ENCODE measurements at places on chromosomes 4 and X.

DNA sequence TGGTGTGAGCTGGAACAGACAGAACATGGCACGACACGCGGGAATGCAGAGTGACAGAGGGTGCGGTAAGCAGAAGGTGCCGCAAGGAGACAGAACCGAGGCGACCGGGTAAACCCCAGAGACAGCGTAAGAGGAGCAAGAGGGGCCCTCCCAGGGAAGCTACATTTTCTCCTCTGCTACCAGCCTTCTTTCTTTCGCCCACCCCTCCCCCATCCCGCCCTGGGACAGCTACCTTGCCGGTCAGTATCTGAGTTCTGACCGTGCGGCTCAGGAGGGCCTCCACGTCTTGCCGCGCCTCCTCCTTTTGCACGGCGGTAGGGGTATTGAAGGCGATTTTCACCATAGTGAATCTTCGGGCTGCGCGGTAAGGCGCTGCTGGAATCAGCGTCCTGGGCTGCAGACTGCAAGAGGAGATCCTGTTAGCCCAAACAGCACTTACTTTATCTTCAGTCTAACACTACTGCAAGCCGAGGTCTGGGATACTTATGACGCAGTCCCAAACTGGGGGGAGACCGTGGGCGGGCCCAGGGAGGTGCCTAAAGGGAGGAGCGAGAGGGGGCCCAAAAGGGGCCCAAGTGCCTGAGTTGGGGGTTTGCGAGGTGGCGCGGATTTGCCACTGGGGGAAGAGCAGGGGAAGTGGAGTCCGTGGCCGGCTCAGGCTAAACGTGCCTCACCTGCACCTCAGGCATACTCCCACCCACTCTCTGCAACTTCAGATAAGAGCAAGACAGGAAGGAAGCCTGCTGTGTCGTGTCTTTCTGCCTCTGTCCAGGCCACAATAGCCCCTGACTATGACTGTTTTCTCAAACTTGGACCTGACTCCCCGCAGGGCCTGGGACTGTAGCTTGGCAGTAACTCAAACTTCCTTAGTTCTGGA is at the start of gene ITM2A:
Gene ITM2A (minus strand): TSS at position 462 of the 877 bp plus-strand sequence. CDS start 119 bp downstream, at position 343.
- peak; percentile 1 for DNase-seq

DNA sequence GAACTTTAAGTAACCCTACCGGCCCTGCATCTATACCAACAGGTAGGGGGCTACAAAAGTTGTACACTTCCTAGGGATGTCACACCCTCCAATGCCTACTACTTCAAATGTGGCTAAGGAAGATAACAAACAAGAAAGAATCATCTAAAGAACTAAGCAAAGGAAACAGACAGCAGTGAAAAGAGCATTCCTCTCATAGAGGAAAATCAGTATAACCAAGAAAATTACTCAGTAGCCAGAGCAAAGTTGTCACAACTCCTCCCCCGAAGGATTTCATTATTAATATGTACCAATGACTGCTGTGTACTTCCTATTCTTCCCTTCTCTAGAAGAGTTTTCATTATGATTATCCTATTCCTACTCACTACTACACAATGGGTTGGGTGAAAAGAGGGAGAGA is 12.6 kb downstream of the ANKRD17 start:
- no peak for DNase-seq

- no peak for DNase-seq
These were observed 13.5 kb upstream of the VSIG4 start for GRCh38 chrX:66053414-66053813.

GRCh38 chr4:115470763-115471162 is 357.3 kb upstream of the NDST4 start:
- no peak for DNase-seq

DNA sequence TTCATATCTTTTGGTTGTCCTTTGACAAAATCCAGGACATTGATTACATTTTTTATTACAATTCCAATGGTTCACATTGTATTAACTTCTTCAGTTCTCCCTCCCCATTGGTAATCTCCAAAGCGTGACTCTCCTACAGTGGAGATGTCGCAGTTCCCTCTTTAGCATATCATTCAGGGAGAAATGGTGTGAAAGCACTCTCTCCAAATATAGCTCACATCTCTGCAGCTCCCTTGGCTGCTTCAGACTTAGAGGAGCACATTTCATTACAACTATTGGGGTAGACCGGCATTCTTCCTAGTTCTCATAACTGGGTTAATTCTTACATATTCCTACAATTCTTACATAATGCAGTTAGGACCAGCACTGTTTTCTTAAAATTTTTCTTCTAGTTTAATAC is 25.3 kb downstream of the RNF150 start:
- no peak for DNase-seq

- DNase-seq, result no peak
These were observed 1718.0 kb upstream of the PCDH7 start for GRCh38 chr4:29002151-29002550.

- DNase-seq, result no peak
These were observed 287.0 kb upstream of the RASGEF1B start for GRCh38 chr4:81758574-81759264.

- DNase-seq, result no peak
These were observed 81.0 kb upstream of the STIM2 start for GRCh38 chr4:26779674-26780073.

GRCh38 chr4:82623121-82623683 is 61.4 kb upstream of the TMEM150C start:
- no peak for DNase-seq

GRCh38 chr4:118076958-118077766 is 42.9 kb downstream of the NDST3 start:
- no peak for DNase-seq

GRCh38 chr4:169313732-169314131 is 43.0 kb upstream of the SH3RF1 start:
- DNase-seq, result no peak

DNA sequence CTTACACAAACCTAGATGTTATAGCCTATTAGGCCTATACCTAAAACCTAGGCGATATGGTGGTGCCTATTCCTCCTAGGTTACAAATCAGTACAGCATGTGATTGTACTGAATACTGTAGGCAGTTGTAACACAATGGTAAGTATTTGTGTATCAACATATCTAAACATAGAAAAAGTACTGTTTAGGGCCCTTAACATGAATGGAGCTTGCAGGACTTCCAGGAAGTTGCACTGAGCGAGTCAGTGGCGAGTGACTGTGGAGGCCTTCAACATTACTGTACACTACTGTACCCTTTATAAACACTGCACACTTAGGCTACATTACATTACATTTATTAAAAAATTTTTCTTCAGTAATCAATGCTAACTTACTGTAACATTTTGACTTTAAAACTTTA is 37.8 kb downstream of the WWC2 start:
- no peak for DNase-seq

DNA sequence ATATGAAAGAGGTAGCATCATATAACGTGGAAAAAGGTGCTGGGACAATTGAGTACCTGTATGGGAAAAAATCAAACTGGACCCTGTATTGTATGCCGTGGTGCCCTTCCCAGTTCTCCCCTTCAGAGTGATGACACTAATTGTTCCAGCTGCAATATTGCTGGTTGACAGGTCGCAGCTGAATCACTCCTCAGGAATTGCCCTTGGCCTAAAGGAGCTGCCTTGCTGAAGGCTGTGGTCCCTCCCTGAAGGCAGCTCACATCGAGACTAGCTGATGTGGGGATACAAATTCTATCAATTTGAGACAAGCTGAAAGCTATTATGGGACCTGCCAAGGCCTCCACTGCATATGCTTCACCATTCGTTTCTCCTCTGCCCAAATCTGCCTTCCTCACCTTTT is 39.3 kb upstream of the CXCL8 start:
- no peak for DNase-seq

DNA sequence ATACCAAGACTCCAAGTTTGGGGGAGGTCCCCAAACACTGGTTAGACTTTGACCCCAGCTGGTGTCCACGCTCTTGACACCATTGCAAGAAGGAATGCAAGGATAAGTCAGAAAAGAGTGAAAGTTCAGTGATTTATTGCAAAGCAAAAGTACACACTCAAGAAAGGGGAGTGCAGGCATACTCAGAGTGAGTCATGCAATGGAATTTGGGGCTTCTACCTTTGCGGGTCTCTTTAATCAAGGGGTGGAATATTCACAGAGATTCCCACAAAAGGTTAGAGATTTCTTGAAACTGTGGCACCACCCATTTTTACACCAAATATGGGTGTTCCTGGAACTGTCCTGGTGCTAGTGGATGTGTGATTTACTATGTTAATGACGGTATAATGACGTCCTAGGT is 5.2 kb upstream of the SMIM10L2A start:
- DNase-seq, result no peak

- no peak for DNase-seq
These were observed 14.0 kb upstream of the TAPT1 start for GRCh38 chr4:16240300-16240699.

DNA sequence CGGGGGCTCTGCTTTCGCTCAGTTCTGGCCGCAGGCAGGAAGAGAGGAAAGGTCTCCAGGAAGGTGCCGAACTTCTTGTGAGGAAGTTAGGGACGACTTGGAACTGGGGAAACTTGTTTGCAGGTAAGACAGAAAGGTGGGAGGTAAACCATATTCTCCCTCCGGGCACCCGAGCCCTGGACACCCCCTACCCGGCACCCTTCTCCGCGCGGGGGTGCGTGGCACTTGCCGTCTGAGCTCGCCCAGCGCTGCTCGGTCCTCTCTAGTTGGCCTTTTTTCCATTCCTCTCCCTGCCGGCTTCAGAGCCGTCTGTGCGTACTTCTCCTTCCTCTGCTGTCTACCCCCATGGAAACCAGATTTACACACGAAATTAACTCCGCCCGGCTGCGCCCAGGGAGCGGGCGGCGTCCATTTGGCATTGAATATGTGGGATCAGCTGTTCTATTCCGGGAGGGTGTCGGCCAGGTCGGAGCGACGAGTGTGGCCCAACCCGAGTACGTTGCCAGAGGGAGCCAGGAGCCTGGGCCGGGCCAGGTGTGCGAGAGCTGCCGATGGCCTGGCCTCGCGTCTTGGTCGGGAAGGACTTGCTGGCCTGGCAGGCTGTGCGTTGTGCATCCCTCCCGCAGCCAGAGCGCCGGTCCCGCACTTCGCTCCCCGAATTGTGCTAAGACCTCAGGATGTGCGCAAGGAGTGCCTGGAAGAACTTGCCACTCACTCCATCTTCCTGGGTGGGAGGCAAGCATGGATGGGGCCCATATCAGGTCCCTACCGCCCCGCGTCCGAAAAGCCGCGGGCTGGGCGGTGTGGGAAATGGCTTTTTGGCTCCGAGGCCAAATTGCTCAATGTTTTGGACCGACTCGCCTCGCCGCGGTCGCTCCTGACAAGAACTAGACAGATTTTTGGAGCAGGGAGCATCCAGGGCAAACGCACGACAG is 1.7 kb downstream of the PDGFRA start:
- DNase-seq, result no peak

DNA sequence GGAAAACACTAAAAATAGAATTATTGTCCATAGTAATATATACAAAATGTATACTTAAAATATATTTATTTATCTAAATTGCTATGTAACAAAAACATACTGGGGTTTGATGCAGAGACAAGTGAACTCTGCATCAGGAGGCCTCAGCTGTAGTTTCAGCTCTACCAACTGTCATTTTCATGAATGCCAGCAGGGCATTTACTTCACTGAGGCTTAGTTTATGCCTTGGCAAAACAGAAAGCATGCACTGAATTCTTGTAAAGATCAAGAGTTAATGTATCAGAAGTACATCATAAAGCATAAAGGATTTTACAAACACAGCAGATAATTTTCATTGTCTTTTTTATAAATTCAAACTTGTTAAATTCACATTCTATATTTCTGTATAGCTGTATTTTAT is 577.0 kb downstream of the C4orf33 start:
- no peak for DNase-seq

DNA sequence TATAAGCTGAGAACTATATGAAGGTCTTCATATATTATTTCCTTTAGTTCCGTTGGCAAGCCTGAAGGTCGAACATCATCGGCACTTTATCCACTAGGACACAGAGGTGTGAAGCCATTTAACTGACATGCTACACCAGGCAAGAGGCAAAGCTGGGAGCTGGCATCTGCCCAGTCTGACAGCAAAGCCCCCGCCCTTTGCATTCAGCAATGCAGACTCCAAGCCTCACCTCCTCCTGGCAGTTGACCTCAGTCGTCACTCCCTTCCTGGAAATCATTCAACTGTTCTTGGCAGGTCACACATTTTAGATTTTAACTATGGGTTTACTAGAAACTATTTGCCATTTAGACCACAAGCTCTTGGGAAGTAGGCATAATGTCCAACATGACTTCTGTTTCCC is 135.8 kb upstream of the FRG1 start:
- no peak for DNase-seq

DNA sequence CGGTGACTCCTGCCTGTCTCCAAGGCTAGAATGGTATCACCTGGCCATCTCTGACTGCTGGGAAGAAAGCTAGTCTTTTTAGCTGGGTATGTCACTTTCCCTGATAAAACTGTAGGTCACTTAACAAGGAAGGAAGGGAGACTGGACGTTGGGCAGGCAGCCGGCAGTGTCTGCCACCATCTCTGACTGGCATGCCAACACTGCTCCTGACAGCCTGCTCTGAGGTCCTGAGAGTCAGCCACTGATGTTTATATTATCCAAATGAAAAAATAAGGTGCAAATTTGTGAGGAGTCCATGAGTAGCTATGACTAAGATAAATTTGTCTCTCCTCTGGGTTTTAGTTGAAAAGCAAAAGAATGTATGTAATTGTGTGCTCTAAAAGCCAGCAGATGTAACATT is 77.2 kb downstream of the SNX25 start:
- DNase-seq, result no peak

- DNase-seq, result no peak
These were observed 128.7 kb downstream of the MID1IP1 start for GRCh38 chrX:38929966-38930421.

GRCh38 chrX:49919617-49920016 is 2.8 kb upstream of the CLCN5 start:
- DNase-seq, result no peak

GRCh38 chr4:102692474-102692873 is 68.3 kb downstream of the MANBA start:
- DNase-seq, result no peak

GRCh38 chrX:30973784-30974427 is 84.9 kb upstream of the TAB3 start:
- no peak for DNase-seq

DNA sequence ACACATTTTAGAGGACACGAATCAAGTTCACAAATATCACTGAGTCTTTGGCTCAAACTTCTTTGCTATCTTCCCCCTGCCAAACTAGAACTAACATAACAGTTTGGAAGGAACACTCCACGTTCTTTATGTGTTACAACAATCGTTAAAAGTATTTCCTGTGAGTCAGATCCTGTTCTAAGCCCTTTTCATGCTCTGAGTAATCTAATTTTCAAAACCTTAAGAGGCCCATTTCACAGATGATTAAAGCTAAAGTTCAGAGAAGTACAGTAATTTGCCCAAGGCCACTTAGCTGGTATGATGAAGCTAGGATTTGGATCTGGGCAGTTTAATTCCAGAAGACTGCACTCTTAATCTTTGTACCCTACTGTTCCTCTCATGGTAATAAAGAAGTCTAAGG is 854.4 kb upstream of the INTU start:
- DNase-seq, result no peak
